Stimulated activated CD4-positive, alpha-beta T cell treated with anti-CD3 and anti-CD28 coated beads, Interleukin-1b, Interleukin-23, amount 100 ng/mL, for 48 hours (primary cell): ENCODE measurements at places on chromosomes 3 and 15.
A peak's percentile ranks its signal among the peaks of the same experiment; 100 is the strongest.

DNA sequence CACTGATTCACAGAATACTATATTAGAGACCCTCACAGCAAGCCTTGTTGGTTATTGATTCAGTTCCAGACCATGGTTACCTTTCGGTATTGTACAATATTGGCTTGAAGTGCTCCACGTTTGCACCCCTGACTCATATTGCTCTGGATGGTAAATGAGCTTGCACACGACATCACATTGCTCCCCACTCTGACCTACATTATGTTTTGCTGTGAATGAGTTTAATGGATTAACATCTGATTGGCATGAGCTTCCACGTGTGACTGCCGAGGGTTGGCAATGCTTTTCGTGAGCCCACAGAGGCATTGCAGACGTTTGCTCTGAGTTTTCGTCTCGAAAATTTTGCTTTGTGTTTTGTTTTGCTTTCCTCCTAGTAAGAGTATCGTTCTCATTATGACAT, 225.8 kb upstream of the ICE2 start:
- DNase-seq: peak; percentile 17

- DNase-seq: peak; percentile 22
Observed at GRCh38 chr15:59437817-59438624, at the start of gene FAM81A. Gene FAM81A, plus strand, starts transcription at chr15:59438186. Its CDS starts 20,441 bp downstream, at chr15:59458627.

DNA sequence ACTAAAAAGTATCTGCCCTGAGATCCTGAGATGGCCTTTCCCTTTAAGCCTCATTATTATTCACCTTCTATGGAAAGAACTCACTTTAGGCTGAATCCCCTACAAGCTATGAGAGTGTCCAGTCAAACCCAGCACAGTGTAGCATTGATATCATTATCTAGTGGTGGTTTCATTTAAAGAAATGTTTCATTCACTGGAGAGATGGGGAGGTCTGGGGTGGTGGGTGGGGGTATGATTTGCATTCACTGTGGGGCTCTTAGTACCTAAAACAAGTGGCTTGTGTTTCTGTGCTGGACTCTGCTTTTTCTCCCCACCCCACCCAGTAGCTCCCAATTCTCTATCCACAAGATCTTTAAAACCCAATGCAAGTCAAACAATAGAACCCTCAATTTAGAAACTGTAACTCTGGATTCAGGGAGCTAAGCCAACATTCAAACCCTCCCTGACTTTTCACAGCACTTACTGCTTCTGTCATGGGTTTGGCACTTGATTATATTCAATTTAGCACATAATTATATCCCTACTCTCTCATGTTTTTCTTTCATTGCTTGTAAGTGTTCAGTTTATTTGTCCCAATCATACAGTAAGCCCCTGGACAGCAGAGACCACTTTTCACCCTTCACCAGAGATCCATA, 310.5 kb upstream of the THBS1 start:
- DNase-seq: no peak

- no peak for DNase-seq
Observed at GRCh38 chr15:93239591-93239990, 150.6 kb upstream of the RGMA start.

- no peak for DNase-seq
Observed at GRCh38 chr3:127450331-127450730, 140.2 kb downstream of the TPRA1 start.

GRCh38 chr3:46495901-46496456, 1.8 kb upstream of the RTP3 start:
- no peak for DNase-seq

- DNase-seq: no peak
Observed at GRCh38 chr3:31880482-31881078, 100.5 kb downstream of the OSBPL10 start.

DNA sequence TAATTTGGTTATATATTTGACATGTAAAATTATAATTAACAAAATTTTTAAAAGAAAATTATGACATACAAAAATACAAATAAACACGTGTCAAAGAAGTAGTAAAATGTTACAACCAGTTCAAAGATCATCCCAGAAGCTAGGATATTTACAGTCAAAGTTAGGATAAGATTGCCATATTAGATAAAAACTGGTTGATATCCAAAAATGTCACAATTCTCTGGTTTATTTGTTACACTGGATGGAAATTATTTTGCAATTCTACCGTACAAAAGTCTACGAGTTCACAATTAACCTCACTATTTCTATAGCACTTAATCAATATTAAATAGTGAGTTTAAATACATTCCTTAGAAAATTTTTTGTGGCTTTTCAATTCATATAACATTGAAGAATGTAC, 673.8 kb downstream of the GBE1 start:
- DNase-seq: no peak

DNA sequence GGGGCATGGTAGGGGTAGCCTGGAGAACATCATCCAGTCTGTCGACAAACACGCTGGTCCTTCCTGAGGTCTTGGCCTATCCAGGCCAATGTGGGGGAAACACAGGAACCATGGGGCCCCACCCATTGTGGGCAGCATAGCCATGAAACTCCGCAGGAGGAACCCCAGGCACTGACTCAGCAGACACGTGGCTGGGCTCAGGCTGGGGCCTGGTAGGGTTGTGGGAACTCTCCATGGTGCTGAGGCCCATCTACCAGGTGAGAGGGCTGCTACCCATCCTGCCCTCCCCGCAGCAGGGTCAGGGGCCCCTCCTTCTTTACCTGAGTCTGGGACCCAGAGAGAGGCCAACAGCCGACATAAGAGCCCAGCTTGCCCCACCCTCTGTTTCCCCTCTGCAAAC, 22.6 kb upstream of the CACNA2D2 start:
- DNase-seq: peak; percentile 74

GRCh38 chr15:101053261-101053660, 134.1 kb downstream of the LRRK1 start:
- no peak for DNase-seq

GRCh38 chr3:29465836-29466235, 185.0 kb downstream of the RBMS3 start:
- no peak for DNase-seq

- DNase-seq: peak; percentile 23
Observed at GRCh38 chr3:113533534-113533892, 1.2 kb downstream of the SIDT1 start.

GRCh38 chr15:69346112-69346511, 47.4 kb downstream of the PAQR5 start:
- no peak for DNase-seq

- DNase-seq: no peak
Observed at GRCh38 chr15:59283717-59284391, 77.2 kb downstream of the LDHAL6B start.

DNA sequence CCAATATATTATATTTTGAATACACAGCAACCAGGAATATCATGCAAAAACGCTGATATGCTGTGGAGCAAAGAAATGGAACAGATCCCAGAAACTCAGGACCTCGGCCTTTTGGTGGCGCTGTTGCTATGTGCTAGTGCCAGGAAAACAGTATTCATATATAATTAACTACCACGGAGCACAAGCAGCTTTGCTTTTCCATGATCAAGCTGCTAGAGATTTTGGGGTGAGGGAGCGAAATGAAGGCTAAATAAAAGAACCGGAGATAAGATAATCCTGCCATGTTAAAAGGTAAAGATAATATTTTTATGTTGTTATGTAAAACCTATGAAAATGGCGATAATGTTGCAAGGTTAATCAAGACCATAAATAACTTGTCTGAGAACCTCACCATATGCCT, 157.7 kb upstream of the FAM3D start:
- DNase-seq: peak; percentile 5

GRCh38 chr3:194996746-194997145, 274.2 kb downstream of the XXYLT1 start:
- DNase-seq: no peak

GRCh38 chr3:58104712-58105111, 96.5 kb downstream of the FLNB start:
- no peak for DNase-seq

DNA sequence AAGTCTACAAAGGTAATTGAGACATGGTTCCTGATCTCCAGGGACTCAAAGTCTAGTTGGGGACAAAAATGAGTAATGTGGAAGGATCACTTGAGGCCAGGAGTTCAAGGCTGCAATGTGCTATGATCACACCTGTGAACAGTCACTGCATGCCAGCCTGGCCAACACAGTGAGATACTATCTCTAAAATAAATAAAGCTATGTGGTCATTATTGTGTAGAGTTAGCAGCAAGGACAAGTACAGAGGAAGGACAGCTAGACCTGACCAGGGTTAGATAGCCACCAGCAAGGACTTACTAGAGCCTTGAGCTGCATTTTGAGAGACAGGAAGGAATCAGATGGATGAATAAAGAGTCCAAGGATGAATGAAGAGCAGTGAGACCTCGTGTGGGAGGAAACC, 166.5 kb downstream of the MINAR1 start:
- DNase-seq: no peak

DNA sequence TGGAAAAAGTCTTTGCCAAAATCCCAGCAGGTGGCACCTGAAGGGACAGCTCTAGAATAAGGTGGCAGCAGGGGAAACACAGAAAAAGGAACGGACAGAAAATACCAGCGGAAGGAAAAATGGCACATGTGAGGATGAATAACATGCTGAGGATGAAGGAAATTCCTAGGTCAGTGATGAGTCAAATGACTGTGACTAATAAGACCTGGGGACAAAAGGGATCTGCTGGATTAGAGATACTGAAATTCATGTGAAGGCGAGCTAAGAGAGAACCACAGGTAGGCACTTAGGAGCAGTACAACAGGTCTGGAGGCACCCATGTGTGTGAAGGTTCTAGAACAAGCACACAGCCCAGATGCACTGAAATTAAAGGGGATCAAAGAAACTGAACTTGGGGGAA, 482.5 kb downstream of the FOXP1 start:
- no peak for DNase-seq

DNA sequence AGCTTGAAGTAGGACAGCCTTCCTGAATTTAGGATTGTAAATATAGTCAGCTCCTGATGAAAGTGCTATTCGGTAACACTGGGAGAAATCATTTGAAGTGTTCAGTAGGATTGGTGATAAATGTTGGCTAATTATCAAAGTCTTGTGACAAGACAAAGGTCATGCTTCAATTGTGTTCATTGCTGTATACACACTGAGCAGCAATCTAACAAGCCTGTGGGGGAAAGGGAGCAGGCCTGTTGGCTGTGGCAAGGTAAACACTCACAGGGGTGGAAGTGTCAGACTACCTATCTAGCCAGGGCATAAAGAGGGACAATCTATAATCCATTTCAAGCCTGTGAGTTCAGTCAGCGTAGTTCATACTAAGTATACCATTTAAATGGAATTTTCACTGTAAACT, 111.0 kb upstream of the MANF start:
- no peak for DNase-seq

GRCh38 chr3:187920913-187921312, 175.6 kb upstream of the BCL6 start:
- DNase-seq: no peak

- DNase-seq: peak; percentile 64
Observed at GRCh38 chr3:184334470-184335158, 2.8 kb upstream of the FAM131A start.

GRCh38 chr15:46735115-46735514, 982.2 kb upstream of the SEMA6D start:
- no peak for DNase-seq

GRCh38 chr3:108845709-108846293, 23.2 kb downstream of the TRAT1 start:
- no peak for DNase-seq

- no peak for DNase-seq
Observed at GRCh38 chr3:167892205-167892604, 156.7 kb downstream of the SERPINI1 start.

DNA sequence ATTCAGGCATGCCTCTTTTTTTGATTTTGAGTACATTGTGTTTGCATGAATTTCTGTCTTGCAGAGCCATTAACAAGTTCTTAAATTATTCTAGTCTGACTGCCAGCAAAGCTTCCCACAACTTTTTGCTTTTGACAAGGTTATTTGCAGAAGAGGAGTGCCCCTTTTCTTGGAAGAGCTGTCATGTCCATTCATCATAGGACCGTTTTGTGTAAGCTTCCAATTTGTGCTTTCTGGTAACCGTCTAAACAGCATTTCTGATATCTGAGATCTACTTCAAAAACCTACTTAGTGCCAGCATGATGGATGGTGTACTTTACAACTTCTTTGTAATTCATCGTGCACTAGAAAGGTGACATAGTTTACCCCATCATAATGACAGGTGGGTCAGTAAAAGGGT, 379.7 kb downstream of the NAALADL2 start:
- DNase-seq: no peak

GRCh38 chr3:138132239-138132638, at the start of gene A4GNT:
Gene A4GNT, minus strand, starts transcription at chr3:138132390. Its CDS starts 1,134 bp downstream, at chr3:138131256.
- DNase-seq: no peak

DNA sequence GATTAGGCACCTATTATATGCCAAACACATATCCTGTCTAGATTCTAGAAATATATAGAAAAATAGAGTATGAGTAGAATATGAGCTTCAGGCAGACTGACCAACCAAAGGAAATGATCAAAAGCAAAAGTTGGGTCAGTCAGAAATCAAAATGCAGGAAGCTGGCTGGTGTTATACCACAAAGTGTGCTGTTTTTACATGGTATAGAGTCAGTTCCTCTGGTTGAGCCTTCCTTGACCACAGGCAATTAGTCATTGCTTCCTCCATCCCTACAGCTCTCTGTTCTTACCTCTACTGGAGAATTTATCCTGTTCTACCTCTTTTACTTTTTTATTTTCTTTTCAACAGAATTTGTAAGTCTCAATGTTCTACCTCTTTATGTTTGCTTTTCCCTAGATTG, 149.8 kb downstream of the TMCO5A start:
- no peak for DNase-seq

- peak; percentile 91 for DNase-seq
Observed at GRCh38 chr3:197711973-197712707, 24.6 kb downstream of the RUBCN start.

DNA sequence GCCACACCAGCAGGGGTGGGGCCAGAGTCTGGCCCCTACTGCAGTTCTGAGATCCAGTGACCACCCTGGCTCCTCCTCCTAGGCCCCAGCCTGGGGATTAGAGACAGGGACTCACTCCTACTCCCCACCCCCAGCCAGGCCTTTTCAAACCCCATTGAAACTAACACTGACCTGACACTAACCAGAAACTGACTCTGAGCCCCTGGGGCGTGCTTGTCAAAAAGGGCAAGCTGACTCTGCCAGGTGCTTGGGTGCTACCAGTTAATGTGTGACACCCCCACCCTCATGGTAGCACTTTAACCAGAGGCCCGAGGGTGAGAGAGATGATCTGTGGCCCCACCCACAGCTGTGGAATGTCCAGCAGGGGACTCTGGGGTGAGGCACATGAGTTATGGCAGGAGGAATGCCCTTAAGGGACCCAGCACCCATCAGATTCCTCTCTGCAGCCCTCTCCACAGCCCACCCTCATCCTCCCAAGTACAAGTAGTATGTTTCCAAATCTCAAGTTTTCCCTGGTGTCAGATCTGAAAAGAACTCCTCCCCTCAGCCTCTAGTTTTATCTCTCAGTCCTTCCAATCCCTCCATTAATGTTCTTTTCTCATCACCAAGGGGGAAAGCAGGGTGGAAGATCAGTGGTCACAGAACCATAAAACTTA, 1.4 kb downstream of the PTH1R start:
- no peak for DNase-seq
